ENCODE measurements at places on chromosomes 5 and 9.

DNA sequence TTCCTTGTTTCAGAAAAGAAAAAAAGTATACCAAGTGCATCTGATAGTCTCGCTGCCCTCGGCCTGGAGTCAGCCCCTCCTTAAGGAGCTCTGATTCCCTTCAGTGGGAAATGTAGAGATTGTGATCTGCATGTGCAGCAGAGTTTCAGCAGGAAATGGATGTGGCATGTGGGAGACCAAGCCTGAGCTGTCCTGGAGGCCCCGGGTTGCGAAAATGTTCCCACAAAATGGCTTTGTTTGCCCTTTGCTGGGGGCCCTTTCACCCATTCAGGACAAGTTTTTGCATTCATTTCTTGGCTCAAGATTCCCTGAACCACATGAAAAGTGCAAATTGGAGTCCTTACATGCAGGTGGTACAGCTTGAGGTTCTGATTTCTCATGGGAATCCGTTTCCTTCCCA lies 230.9 kb downstream of the GADD45G start:
- DNase-seq = no peak

DNA sequence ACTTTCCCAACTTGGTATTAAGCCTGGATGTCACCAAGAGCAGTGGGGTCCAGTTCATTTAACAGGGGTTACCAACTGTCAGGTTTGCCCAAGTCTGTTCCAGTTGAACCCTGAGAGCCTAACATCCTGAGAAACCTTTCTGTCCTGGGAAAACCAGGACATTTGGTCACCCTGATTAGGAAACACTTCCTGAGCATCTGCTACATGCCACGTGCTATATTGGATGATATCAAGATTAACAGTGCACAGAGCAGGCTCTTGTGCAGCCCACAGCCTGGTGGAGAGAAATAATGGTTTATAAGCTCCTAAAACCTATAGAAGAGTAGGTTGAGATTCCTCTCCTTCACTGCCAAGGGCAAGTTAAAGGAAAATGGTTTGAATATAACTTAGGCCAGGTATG lies 102.9 kb upstream of the RAD23B start:
- DNase-seq = no peak

DNA sequence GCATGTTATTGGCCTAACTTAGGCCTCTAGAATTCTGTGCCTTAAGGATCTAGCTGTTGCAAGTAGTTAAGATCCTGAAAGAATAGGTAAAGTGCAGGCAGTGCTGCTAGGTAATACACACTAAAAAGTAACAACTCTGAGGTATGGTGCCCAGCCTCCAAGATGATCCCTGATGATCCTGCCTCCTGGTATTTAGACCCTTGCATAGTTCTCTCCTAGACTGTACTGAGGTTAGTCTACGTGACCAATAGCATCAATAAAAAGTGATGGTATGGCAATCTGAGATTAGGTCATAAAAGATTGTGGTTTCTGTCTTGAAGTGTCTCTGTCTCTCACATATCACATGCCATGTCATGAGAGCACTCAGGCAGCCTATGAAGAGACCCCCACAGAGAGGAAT lies 9.2 kb downstream of the TSTD2 start:
- DNase-seq = no peak

- no peak for DNase-seq
These were observed 6.2 kb upstream of the F2R start for GRCh38 chr5:76709762-76710161.

- DNase-seq = no peak
These were observed 127.5 kb upstream of the MTAP start for GRCh38 chr9:21674894-21675293.

- no peak for DNase-seq
These were observed 32.7 kb downstream of the PTGS1 start for GRCh38 chr9:122403381-122404000.

DNA sequence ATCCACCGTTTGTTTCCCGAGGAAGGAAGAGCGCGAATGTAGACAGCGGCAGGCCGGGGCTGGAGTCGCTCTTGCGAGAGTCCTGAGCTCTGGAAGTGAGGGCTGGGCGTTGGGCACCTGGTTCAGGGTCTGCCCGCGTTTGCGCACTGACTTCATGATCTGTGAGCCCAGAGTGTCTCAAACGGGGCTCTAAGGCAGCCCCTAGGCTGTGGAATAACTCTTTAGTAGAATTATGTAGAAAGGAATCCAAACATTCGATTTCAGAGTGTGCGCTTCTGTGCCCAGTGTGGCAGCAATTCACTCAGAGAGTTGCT lies 478 bp upstream of the GGTA1 start:
- no peak for DNase-seq

GRCh38 chr9:93830606-93831005 lies 124.5 kb downstream of the BARX1 start:
- no peak for DNase-seq

DNA sequence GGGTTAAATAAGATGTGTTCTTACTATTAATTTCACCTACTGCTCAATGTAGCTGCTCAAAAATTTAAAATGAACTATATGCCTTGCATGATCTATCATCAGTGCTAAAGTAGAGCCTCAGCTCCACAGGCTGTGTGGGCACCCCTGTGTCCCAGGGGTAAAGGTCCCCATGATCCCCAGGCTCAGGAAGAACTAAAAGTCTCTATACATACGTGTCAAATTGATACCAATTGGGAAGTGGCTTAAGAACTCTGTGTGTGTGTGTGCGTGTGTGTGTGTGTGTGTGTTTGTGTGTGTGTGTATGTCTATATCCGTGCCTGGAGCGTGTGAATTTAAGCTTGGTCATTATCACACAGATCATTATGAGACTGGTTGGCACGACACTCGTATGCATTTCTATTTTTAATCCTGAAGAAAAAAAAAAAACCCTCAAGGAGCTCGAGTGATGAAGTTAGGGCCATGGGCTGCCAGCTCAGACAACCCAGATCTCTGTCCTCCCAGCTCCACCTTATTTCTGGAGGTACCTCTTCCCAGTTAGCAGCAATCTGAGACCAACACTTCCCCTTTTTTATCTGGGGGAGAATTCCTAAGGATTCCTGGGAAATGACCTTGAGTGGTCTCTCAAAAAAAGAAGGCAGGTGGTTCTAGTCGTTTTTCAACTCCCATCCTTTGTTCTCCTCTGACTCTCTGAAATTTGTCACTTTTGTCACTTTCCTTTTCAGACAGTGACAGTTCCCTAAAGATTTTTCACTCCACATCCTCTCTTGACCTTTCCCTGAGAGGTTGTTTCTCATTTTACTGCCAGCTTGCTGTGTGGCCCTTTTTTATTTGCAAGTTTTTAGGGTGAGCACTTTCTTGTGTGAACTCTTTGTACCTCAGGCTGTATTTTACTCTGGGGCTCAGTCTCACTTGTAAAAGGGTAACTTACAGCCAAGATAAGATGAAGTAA lies 45.7 kb upstream of the CTXN3 start:
- no peak for DNase-seq

GRCh38 chr9:35353731-35354365 lies 136.1 kb upstream of the RUSC2 start:
- no peak for DNase-seq

GRCh38 chr5:96143450-96143849 lies 181.8 kb upstream of the ELL2 start:
- no peak for DNase-seq

DNA sequence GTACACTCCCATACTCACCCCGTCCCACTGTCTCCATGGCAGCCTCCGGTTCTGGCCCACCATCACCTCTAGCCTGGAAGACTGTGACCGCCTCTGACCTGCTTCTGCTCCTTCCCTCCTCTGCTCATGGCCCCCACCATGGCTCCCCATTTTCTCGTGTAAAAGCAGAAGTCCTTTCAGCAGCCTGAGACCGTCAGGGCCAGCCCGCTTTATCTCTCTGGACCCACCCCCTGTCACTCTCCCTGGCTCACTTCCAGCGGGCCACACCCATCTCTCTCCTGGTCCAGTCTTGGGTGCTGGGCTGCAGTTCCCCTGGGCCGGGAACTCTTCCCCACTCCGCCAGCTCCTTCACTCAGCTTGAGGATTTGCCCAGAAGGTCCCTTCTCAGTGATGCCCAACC lies 96.0 kb upstream of the RUFY1 start:
- no peak for DNase-seq

GRCh38 chr9:114035845-114036801 lies 42.0 kb downstream of the AMBP start:
- no peak for DNase-seq

Measured in D721Med (cell line).